ENCODE measurements at places on chromosomes 4 and X. TPM values are rescaled to one million over a fixed set of nuclear protein-coding genes. Genes with fewer than 3 reads are reported as not detected.

DNA sequence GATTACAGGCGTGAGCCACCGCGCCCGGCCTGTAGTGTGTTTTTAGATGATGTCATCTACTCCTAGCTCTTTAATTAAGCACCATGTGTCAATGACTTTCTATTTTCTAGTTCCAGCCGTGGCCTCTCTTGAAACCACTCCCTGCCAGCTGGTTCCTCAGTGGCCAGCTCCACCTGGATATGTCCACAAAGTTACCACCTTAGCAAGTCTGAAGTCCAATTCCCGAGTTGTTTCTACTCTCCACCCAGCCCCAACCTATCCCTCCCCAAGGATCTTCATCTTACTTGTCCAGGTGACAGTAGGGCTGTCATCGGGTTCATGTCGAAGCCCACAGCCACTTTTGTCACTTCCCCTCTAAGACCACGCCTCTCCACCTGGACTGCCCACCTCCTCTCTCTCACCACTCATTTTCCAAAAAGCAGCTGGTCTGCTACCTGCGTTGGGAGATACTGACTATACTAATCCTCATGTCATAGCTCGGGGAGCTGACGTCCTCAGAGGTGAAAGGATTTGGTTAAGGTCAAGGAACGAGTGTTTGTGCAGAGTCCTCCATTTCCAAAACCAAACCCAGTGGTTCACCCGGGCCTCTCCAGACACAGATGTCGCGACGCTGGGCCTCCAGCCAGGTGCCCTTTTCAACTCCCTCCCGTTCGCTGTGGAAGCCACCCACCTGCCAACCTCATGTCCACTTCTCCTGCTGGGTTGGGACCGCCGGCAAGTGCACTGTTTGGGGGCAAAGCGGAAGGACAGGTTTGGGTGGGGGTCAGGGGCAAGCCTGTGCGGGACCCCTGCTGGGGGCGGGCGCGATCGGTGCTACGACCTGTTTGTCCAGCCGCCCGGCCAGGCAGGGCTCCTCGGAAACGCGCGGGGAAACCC, 704 bp downstream of the FAM3A start:
- peak; percentile 1 for ATAC-seq

DNA sequence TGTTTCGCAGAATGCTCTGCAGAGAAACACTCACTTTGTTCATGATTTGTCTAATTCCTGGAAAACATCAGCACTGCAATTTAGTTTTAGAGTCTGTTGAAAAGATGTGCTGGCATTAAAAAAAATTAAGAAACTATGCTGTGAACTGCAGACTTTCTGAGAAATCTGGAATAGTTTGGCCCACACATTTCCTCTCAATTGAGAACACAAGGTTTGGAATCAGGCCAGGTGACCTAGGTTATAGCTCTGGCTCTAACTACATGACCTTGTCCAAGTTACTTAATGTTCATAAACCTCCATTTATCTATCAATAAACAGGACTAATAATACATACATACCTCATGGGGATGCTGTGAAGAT, 61.4 kb upstream of the ENPEP start:
- ATAC-seq = no peak

- ATAC-seq = no peak
Observed at GRCh38 chrX:102345916-102346315, 93.9 kb downstream of the NXF2B start.

DNA sequence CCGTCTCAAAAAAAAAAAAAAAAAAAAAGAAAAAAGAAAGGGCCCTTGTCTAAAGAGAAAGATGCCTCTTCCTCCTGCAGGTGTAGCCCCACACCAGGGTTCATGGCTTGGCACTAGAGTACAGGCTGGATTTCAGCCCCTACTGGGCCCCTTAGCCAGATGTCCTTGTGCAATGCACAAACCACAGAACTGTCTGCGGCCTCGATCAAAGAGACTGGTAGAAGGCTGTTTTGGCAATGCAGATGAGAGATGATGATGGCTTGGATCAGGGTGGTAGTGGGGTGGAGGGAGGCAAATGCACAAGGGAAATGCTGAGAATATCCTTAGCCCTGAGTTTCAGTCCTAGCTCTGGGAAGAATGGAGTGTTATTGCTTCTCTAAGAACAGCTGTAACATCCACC, 26.5 kb upstream of the TSR2 start:
- no peak for ATAC-seq

DNA sequence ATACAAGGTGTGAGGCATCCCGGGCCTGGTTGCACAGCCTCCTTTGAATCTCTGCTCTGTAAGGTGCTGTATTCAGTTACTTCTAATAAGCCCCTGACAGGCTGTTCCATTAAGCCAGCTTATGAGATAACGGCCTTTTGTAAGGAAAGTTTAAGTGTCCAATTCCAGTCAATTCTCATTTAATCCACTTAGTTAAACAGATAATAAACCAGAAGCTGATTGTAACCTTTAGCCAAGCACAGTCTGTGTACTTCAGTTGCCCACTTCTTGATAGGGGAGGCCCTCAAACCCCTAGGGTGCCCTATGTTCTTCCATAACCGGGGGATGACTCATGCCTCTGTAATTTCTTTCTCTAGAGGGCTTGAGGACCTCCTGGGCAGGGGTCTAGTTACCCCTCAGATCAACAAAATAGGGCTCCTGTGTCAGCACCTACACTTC, 63.4 kb downstream of the RASL11B start:
- ATAC-seq = no peak

Gene MAGEB10
- not detected for total RNA-seq

DNA sequence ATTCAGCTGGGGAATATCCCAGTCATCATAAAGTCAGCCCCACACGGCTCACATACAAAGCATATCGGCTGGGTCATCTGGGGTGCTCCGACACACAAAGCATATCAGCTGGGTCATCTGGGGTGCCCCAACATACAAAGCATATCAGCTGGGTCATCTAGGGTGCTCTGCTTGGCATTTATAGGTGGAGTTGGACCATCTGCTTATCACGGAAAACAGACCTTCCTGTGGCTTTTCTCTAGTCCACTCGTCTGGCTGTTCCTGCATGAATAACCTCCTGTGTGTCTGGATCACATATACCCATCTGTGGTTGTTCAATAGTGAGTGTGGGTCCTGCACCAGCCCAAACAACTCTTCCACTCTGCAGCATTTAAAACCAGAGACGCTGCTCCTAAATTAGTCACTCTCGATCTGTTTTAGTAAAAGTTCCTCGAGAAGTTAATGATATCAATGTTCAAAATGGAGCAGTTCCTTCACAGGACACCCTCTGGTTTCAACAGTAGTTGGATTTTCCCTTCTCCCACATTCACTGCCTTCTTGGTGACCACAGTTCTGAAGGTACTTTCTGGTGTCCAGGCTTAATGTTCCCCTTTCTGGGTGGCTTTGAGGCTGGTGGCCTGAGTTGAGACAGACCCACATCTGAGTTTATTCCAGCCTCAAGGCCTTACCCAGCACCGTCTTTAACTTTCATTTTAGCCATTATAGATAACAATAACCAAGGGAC, 70.0 kb upstream of the FRG1 start:
- no peak for ATAC-seq

Gene RRH
- 0.27 TPM for total RNA-seq

DNA sequence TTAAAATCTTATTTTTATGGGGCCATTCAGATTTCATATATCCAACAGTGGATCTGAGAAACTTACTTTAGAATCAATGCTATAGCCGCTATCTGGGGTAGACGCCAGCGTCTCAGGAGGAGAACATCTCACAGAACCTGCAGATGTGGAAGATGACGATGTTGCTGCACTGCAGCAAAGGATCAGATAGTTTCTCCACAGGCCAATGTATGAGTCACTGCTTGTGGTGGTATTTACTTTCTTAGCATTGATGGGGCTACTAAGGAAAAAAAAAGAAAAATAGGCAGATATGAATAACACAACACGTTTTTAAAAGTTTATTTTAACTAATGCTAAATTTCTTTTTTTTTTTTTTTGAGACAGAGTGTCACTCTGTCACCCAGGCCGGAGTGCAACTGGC, 85.9 kb downstream of the ZAR1 start:
- no peak for ATAC-seq

Gene KIAA1210
- total RNA-seq = not detected

Gene MAGEB2
- not detected for total RNA-seq

- peak; percentile 43 for ATAC-seq
Observed at GRCh38 chr4:80423553-80424224, 88.2 kb downstream of the CFAP299 start.

DNA sequence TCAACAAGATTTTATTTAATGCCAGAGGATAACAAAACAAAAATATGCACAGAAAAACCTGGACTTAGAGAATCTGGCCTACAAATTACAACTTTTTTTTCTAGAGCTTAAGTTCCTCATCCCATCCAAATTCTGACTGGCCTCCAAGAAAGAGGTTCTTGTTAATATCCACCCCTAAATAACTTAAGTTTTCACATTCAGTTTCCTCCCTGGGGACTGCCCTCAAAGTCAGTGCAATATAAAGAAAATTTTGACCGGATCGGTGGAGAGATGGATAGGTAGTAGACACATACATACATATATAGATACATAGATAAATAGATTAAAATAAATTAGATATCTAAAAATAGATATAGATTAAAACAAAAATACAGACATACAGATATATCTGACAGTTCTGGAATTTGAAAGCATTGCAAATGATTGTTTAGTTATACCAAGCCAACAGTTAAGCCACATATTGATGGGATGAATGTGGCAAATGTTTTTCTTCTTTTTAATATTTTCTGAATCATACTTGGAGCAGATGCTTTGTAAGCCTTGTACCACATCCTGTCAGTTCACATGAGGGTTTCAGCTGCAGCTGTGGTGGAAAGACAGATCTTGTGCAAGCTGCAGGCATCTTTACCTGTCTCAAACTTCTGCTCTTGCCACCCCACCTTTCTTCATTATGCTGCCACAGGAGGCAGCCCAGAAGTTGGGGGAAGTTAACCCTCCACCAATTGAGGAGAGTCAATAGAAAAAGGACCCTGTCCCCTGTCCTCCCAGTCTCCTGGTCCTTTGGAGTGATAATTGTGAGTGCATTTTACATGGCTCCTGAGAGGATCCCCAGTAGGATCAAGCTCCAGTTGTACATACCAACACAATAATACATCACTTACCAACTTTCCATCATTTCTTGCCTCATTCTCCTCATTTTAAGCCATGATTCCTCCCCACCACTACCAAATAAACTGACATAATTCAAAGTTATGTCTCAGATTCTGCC, 58.5 kb upstream of the PRDM8 start:
- ATAC-seq = no peak

DNA sequence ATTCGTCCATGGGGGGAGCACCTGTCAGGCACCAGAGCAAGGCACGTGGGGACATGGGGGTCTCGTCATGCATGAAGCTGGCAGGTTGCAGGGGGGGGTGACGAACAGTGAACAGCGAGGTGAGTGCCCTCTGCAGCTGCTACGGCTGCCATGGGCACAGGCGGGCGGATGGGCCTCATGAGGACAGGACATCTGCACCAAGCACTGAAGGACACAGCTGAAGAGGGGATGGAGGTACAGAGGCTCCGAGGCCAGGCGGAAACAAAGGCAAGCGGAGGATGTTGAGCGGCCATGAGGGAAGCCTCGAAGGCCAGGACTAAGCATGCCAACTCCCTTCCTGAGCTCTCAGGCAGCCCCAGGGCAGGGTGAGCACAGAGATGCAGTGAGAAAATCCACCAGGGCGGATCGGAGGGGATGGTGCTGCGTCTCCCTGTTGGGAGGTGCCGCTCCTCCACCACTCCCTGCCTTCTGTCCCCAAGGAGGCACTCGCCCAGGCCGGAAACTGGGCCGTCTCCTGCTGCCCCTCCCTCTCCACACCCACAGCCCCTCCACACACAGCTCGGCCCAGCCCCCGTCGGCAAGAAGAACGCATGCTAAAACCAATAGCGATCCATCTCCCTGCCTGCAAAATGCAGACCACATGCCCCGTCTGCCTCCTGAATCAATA, 24.6 kb downstream of the ABLIM2 start:
- no peak for ATAC-seq

DNA sequence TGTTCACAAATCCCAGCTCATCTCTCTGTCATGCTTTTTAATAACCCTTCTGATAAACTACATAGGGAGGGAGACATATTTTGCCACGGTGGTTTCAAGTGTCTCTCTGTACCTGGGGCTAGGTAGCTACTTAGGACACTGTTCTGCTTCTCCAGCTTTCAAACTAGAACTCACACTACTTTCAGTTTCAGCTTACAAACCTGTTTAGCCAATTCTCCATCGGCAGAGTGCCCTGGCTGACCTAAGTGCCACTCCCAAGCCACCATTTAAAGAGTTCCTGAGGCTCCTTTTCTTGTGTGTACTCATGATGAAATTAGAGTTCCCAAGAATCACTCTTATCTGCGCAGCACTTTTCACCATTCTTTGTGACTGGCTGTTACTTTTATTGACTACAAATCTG, 899.2 kb downstream of the FAT4 start:
- no peak for ATAC-seq

GRCh38 chr4:124936427-124936826, 223.9 kb upstream of the ANKRD50 start:
- peak; percentile 51 for ATAC-seq

- no peak for ATAC-seq
Observed at GRCh38 chr4:24078347-24078962, 188.6 kb upstream of the PPARGC1A start.

GRCh38 chrX:7580127-7580526, 262.8 kb upstream of the VCX start:
- ATAC-seq = no peak

- no peak for ATAC-seq
Observed at GRCh38 chrX:134501941-134502340, 42.0 kb downstream of the HPRT1 start.

- ATAC-seq = no peak
Observed at GRCh38 chrX:17579026-17579425, 158.3 kb upstream of the SCML1 start.

GRCh38 chr4:80097400-80098177, 24.6 kb upstream of the ANTXR2 start:
- ATAC-seq = peak; percentile 88

DNA sequence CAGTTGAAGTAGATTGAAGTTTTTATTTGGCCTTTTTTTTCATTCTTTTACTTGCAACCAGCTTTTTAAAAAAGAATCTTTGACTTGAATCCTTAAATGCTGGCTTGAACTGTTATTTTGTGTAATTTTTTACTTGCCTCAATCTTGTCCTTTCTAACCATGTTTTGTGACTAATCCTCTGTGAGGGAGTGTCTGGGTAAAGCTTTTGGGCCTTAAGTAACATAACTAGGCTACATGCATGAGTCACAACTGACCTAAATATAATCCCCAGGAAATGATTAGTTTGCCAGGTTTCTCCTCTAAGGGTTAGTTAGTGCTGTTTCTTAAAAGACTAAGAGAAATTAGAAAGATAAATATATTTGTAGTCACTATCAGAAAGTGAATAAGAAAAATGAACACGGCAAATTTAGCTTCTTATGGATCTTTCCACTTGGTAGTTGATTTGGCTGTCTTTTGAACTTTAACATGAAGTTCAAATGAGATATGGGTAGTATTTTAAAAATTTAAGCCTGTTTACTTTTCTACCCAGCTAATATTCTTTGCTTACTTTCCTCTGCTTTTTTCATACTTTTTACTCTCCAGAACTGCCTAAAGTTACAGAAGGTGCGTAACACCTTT, 13.0 kb downstream of the EXOC1 start:
- peak; percentile 94 for ATAC-seq

Gene KLHL15
- total RNA-seq = 12.2 TPM

Gene PCYT1B
- 12.5 TPM for total RNA-seq

DNA sequence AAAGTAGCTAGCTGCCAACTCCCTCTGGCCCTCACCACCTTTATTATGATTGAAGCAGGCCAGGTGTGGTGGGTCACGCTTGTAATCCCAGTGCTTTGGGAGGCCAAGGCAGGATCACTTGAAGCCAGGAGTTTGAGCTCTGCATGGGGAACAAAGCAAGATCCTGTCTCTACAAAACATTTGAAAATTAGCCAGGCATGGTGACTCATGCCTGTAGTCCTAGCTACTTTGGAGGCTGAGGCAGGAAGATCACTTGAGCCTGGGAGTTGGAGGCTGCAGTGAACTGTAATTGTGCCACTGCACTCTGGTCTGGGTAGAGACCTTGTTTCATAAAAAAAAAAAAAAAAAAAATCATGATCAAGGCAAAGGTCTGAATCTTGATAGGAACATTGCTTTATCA, 467.0 kb upstream of the DIPK2B start:
- ATAC-seq = no peak
